ENCODE measurements at places on chromosomes 3 and 15.

GRCh38 chr3:96201463-96201862, 612.9 kb upstream of the EPHA6 start:
- DNase-seq: no peak

DNA sequence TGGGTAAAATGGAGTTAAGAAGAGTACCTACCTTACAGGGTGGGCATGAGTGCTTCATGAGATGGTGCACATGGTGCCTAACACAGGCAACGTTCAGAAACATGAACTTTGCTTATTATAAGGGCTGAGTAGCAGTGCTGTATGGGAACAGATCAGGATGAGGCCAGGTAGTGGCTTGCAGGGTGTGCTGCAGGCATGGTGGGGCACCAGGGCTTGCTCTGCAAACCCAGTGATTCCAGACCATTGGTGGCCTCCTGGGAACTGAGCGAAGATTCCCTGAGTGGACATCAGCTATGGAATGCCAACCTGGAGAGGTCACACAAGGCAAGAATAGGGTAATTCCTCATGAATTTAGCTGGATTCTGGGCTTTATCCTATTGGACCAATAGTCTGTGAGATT, 15.8 kb downstream of the TMEM43 start:
- no peak for DNase-seq

- DNase-seq: no peak
Measured at GRCh38 chr3:38141952-38142273, 3.5 kb downstream of the MYD88 start.

DNA sequence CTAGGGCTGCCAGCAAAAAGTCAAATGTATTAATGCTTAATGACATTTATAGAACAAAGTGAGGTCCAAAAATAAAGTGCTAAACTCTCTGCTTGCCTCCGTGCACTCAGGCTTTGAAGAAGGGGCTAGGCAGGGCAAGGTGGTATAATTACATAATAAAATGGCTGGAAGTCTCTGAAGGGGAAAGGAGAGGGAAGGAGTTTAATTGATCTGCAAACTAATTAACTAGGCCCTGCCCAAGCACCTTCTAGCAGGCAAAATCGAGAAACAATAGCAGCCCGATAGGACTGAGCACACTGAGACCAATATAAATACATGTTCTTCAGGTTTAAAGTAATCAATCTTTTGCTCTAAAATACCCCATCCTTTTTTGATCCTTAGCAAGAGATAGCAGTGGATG, 13.0 kb downstream of the DIS3L start:
- no peak for DNase-seq

DNA sequence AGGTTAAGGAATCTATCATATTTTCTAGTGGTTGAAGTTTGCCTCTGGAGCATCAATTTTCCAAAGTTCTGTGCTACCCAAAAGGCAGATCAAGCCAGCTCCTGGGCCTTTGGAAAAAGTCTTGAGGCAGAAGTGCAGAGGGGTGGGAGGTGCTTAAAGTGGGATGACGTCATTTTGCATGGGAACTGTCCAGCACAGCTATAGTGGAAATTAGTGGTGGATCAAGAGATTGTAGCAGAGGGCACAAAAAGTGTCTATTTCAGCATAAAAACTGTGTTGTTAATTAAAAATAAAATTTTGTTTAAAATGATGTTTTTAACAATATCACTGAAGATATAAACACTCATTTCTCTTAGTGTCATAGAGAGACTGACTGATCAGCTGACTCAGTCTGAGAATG, 221.9 kb downstream of the LRRN1 start:
- no peak for DNase-seq
